HepG2 (cell line): ENCODE measurements at places on chromosomes 7 and 10. TPM values are rescaled to one million over a fixed set of nuclear protein-coding genes. Genes with fewer than 3 reads are reported as not detected.

The PHYHIPL gene
- 40.6 and 55.7 TPM in 2 replicates for total RNA-seq

The GPR37 gene
- total RNA-seq = not detected in 2 replicates

The C10orf67 gene
- total RNA-seq = not detected in 2 replicates

DNA sequence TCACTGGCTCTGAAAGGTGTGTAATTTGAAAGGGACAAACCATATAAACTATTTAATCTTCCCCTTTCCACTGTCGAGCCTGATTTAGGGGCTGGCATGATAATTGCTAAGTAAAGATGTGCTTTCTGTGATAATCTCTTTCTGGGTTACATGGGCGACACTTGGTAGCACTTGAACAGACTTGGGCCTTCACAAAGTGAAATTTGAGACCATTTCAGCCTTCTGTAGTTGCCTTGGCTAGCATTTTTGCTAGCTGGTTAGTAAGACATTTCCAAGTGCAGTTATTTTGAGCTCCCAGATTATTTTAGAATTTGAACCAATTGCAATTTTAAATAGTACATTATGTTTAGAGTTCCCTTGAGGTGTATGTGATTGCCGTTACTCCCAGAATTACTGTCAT is 432.7 kb upstream of the GALNT17 start:
- DNase-seq = no peak

- DNase-seq = no peak
These were observed 36.5 kb downstream of the DLG5 start for GRCh38 chr10:77890097-77890496.

DNA sequence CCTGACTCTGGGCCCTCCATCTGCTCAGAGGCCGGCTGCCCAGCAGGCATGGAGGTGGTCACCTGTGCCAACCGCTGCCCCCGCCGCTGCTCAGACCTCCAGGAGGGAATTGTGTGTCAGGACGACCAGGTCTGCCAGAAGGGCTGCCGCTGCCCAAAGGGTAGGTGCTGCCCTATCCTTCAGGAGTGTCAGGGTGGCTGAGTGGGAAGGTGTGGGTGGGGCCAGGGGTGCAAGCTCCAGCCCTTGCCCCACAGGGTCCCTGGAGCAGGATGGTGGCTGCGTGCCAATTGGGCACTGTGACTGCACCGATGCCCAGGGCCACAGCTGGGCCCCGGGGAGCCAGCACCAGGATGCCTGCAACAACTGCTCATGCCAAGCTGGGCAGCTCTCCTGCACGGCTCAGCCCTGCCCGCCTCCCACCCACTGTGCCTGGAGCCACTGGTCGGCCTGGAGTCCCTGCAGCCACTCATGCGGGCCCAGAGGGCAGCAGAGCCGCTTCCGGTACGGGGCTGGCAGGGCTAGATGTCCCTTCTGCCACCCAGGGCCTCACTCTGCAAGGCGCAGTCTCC is 17.5 kb upstream of the ZNF862 start:
- DNase-seq = no peak
